ENCODE measurements at places on chromosomes 2 and 18.

DNA sequence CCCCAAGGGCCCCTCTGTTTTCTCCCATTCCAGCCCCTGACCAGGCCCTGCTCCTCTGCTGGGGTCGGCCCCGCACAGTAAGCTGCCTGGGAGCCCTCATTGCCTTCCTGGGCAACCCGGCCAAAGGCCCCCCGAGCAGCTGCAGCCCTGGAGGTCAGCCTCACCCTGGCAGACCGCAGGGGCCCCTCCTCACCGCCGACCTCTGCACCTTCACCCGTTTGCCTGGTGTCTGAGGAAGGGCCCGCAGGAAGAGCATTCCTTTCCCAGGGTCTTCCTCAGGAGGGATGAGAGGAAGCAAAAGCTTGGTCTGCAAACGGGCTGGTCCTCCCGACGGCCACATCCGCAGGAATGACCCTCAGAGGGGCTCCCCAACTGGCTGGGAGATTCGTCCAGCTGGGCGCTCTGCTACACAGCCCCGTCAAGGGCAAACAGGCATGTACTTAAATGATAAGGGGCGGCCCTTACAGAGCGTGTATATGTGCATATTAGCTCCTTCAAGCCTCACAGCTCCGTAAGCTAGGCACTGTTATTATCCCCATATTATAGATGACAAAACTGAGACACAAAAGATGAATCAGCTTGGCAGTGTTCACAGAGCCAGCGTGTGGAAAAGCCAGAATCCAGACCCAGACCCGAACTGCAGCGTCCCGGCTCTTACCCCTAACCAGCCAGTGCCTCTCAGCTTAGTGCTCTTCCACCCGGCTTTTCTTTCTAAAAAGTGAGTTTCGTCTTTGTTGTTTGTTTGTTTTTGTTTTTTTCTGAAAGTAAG is 52.8 kb downstream of the SLC4A1AP start:
- no peak for DNase-seq

DNA sequence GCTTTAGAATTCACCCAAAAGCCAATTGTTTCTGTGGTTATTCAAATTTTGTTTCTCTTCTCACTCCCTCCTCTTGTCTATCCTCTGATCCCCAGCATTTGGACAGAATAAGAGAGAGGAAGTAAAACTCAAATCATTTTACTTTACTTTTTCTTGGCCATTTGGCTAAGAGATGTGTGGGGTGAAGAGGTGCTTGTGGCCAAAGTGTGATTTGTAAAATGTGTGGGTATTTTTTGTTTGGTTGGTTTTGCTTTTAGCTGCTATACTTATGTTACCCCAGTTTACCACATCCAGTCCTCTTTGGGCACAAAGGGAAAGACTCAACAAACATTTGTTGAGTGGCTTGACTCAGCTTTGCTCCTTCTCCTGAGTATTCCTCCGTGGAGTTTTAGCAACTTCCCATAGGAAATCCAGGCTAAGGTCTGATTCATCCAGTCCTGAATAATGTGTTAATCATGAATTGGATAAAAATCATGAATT is 109.1 kb upstream of the CYP1B1 start:
- DNase-seq = peak; percentile 66

DNA sequence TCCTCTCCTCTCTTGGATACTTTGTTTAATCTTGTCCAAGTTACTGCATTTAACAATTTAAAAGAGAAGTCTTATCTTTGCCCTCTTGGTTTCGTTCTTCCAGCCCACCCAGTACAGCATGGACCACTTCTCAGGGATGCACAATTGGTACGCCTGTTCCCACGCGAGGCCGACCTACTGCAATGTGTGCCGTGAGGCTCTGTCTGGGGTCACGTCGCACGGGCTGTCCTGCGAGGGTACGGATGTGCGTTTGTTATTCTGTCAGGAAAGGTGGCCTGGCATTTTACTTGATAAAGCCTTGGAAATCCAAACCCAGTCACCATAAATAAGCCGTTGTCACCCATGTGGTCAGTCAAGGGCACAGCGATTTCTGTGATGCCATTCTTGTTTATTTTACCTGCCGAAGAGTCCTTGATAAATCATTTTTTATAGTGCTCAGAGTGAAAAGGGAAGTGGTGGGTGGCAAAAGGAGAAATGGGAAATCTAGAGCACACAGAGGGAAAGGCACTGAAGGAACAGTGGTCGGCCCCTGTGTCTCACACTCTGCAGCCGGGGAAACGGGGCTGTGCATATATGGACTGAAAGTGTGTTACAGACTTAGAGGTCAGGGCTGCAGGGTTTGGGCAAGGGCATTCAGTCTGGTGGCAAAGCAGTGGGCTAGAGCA is 80.5 kb downstream of the DGKD start:
- DNase-seq = no peak

- no peak for DNase-seq
These were observed 9.8 kb downstream of the SLC4A3 start for GRCh38 chr2:219636941-219637841.

- DNase-seq = no peak
These were observed 154.9 kb downstream of the PTGR3 start for GRCh38 chr18:75054046-75054445.

DNA sequence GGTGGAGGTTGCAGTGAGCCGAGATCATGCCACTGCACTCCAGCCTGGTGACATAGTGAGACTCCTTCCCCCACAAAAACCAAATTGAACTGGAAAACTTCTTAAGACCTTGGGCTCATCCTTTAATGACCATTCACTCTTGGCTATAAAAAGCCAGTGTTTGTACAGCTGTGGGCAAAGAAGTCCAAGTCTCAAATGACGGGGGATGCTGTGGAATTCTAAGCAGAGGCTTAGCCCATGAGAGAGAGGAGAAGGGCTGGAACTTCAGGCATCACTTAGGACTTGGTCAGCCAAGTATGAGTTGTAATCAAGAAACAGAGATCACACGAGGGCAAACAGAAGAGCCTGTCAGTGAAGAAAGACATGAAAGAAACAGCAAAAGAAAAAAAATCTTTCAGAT is 79.3 kb upstream of the POU3F3 start:
- DNase-seq = peak; percentile 37

GRCh38 chr2:892401-892800 is 58.2 kb upstream of the SNTG2 start:
- no peak for DNase-seq

DNA sequence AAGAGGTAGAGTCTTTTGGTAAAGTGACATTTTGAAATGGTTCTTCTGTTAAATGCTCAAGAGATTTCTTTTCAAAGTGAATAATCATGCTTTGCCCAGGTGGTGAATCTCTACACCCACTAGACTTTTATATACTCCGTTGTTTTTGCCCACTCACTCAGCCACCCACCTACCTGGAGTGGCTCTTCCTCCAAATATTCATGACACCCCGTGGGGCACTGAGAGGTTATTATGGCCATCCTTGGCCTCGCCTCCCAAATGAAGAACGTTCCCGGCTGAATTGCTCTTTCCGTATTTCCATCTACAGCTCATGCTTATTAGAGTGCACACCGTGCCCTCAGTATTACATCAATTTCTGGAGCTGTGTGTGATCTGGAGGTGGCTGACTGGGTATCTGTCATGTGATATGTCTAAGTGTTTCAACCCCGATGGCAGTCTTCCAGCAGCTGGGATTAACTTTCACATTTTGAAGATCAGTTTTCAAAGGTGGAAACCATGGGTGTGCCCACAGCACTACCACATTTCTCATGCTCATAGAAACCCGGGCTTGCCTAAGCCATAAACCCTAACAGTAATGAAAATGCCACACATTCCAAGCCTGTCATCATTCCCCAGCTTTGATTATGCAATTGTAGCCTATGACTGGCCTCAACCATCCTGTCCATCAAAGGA is 406.6 kb upstream of the MMADHC start:
- peak; percentile 83 for DNase-seq

DNA sequence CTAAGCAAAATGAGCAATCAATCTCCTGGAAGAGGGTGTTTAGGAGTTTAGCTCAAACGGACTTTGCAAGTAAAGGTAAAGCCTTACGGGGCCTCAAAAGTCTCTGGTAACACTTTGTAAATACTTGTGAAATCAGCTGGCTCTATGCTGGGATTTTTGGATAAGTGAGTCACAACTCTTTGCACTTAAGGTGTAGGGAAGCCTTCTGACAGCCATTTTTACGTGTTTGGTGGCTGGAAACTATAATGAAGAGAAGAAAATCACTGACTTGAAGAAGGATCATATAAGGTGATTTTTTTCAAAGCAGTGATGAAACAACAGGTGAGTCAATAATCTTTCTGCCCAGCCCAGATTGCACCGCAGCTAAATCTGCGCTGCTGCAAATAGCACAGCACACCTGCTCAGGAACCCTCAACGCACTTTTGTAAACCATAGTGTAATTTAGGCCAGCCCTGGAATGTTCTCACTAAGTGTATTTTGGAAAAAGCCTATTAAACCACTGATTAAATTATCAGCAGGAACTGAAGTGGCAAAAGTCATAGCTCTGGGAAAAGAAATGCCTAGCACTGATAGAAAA is 218.8 kb downstream of the AGPS start:
- no peak for DNase-seq

GRCh38 chr2:165032559-165032958 is 77.2 kb upstream of the SLC38A11 start:
- DNase-seq = no peak

GRCh38 chr2:78315368-78315767 is 710.1 kb upstream of the REG3G start:
- no peak for DNase-seq

GRCh38 chr2:236028066-236028465 is 140.1 kb downstream of the GBX2 start:
- DNase-seq = no peak

DNA sequence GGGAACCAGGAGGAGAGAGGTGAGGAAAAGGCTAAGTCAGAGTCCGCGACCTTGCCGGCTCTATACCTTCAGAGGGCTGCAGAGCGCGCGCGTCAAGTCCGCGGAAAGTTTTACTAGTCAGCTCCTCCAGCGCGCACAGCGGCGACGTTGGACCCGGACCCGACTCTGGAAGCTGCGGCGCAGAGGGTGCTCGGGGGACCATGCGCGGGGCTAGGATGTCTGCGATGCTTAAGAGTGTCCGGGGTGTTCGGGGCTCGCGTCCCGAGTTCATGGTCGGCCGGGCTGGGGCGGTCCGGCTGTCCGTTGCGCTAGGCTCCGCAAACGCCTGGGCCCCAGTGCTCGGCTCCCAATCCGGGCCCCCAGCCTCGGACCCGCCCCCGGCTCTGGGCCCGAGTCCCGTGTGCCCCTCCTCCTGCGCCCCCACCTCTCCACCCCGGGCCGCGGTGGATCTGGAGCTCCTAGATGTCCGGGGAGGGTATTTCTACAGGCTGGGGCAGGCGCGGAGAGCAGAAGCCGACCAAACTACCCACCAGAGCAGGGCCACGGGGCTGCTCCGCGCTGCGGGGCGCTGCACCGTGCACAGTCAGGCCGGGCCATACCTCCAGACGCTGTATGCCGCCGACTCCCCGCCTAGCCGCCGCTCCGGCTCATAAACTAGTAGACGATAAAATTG is at the start of gene LBX2:
Gene LBX2 (minus strand): TSS at position 337 of the 673 bp plus-strand sequence. CDS start 66 bp downstream, at position 271.
- DNase-seq = no peak

GRCh38 chr18:10351219-10351818 is 103.1 kb upstream of the APCDD1 start:
- DNase-seq = peak; percentile 73

DNA sequence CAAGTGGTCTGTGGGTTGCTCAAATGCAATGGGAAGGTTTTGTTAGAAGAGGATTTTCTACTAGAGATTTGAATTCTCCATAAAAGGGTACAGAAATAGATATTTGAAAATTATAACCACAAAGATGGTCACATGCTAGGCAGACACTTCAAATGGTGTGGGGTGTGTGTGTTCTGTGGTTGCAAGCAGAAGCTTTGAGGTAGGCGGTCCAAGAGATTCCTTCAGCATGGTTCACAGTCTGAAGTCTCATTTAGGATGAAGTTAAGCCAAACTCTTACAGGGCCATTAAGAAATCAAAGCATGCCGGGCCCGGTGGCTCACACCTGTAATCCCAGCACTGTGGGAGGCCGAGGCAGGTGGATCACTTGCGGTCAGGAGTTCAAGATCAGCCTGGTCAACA is 38.3 kb upstream of the RMDN2 start:
- peak; percentile 89 for DNase-seq

GRCh38 chr2:128451084-128452023 is 132.7 kb upstream of the HS6ST1 start:
- no peak for DNase-seq

GRCh38 chr2:190415794-190416775 is 7.9 kb downstream of the MFSD6 start:
- no peak for DNase-seq

- DNase-seq = no peak
These were observed 58.5 kb upstream of the RAB27B start for GRCh38 chr18:54769526-54770464.

DNA sequence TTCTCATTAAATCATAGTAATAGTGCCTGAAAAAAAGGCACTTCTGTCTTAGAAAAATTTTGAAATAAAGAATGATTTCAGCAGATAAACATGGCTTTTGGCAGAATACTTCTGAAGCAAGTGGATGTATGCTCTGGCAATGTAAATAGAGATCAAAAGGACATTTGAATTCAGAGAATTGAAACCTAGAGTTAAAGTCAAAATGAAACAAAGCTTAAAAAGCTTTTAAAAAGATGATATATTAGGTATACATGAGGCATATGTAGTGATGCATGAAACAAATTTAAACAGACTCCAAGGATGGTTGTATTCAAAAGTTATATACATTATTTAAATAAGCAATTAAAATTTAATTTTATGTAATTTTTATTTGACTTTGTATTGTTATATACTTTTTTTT is 1344.5 kb upstream of the TMEFF2 start:
- DNase-seq = no peak

- DNase-seq = peak; percentile 60
These were observed 100.3 kb upstream of the PMAIP1 start for GRCh38 chr18:59799383-59800015.

DNA sequence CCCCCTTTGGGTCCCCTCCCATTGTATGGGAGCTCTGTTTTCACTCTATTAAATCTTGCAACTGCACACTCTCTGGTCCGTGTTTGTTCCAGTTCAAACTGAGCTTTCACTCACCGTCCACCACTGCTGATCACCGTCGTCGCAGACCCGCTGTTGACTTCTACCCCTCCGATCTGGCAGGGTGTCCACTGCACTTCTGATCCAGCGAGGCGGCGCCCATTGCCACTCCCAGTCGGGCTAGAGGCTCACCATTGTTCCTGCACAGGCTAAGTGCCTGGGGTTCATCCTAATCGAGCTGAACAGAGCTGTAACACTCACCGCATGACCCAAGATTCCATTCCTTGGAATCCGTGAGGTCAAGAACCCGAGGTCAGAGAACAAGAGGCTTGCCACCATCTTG is 11.0 kb upstream of the CHAC2 start:
- no peak for DNase-seq

DNA sequence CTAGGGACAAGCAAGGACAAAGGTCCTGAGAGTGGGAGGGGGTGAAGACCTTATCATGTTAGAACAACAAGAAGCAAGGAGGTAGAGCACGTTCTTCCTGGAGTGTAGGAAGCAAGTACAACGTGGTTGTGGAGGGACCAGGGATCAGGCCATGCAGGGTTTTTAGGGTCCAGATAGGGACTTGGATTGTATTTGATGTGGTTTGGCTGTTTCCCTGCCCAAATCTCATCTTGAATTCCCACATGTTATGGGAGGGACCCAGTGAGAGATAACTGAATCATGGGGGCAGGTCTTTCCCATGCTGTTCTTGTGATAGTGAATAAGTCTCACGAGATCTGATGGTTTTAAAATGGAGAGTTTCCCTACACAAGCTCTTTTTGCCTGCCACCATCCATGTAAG is 53.2 kb downstream of the ICA1L start:
- no peak for DNase-seq

Data from fibroblast of upper back skin (primary cell).